Muscle of back (tissue), 13 donors: ENCODE measurements at places on chromosomes 16 and 17.

GRCh38 chr17:71460943-71461342 is 659.9 kb upstream of the SOX9 start:
- no peak for DNase-seq

DNA sequence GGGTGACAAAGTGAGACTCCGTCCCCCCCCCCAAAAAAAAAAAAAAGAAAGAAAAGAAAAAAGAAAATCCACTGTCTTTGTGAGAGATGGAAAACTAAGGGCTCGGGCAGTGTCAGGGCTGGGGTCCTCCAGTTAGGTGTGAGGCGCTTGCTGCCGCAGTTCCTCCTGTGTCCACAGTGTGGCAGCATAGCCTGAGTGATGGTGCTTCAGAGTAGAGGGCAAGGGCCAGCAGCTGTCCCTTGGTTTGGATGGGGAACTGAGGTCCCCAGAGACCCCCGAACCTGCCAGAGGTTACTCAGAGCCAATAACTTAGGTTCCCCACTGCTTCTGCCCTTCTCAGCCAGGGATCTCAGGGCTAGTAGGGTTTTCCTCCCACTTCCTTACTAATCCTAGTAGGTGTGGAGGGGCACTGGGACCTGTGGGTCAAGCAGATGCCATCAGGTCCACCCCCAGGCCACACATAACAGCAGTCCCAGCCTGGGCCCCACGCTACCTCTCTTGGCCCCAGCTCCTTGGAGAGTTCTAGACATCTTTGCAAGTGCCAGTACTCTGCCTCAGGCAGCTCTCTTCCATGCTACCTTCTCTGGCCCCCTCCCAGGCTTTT is 7.9 kb upstream of the LLGL1 start:
- DNase-seq: peak; percentile 49

- no peak for DNase-seq
Measured at GRCh38 chr17:7439462-7440112, at the start of gene FGF11. TSS of gene FGF11 (plus strand) at chr17:7439512. CDS start at chr17:7439621, 109 bp downstream.

DNA sequence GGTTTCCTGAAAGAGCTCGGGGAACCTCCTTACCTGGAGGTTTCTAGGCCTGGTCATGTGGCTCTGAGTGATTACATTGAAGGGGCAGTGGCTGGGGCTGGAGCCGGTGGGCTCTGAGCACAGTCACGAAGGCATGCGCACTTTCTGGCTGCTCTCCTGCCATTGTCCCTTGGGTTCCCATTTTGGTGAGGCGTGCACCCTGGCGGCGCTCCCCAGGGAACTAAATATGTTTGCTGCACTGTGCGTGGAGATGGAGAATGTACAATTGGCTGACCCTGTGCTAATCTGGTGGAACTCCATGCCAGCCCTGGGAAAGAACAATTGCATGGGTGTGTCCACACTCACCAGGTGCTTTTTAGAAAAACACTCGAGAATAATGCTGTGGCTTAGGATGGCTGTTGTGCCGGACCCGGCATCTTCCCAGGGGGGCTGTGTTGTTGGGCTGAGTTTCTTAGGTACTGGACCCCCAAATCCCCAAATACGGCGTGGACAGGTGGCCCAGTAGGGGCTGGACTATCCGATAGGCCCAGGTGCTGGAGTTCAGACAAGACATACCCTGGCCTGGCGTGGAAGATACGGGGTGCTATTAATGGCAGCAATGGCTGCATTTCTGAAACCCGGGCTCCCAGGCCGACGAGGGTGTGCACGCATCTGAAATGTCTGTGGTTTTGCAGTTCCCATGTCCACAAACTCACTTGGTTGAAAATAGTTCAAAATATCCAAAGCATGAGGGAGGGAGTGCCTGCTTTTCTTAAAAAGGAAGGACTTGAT is 230.5 kb downstream of the SEC14L1 start:
- no peak for DNase-seq

- no peak for DNase-seq
Measured at GRCh38 chr17:59361916-59362810, 30.7 kb downstream of the YPEL2 start.

DNA sequence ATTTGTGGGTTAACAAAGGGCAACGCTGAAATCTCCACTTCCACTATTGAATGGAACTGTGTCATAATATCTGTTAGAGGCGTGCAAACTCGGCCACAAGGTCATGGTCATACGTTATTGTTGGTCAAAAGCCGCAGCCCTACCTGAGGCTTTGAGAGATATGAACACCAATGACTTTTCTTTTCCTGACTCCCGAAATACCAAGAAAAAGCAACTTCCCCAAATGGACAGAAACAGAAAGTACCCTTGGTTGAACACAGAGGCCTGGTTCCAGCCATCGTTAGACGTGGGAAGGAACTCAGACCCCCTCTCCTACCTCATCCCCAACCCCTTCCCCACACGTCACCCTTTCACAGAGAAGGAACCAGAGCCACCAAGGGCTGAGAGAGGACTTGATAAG is 1.4 kb upstream of the PIK3R5 start:
- DNase-seq: no peak

DNA sequence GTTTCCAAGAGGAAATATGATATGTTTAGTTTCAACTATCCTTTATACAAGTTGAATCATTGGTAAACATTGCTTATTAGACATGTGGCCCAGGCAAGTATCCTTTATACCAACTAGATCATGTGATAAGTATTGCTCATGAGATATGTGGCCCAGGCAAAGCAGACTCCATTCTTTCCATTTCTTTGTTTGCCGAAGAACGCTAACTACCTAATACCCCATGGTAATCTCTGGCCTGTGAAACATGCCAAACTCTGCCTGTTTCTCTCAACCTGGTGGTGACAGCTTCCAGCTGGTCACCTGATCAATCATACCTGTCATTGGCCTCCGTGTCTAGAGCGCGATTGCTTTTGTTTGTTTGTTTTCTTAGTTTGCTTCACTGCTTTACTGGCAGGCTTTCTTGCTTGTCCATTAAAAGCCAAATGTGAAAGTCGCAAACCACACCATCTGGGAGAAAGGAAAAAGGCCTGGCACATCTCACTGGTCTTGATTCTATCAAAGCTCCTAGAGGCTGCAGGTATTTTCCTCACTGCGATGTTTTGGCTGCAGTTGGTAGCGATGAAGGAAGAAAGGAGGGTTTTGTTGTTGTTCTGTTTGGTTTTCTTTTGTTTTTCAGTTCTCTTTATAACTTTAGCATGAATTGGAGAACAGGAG is 686.2 kb downstream of the KCNJ2 start:
- DNase-seq: no peak

DNA sequence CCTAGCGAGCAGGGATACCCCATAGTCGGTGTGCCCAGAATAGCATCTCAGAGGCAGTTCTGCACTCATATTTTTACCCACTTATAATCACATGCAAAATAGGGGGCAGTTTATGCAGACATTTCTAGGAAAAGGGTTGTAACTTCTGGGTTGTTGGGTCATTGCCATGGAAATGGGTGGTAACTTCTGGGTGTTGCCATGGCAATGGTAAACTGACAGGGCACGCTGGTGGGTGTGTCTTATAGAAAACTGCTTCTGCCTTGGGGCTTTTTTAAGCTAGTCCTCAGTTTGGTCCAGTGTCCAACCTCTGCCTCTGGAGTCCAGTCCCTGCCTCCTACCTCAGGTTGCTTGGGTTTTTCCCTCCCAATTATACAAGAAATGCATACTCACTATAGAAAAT is 7.4 kb upstream of the SPAG9 start:
- DNase-seq: peak; percentile 24

DNA sequence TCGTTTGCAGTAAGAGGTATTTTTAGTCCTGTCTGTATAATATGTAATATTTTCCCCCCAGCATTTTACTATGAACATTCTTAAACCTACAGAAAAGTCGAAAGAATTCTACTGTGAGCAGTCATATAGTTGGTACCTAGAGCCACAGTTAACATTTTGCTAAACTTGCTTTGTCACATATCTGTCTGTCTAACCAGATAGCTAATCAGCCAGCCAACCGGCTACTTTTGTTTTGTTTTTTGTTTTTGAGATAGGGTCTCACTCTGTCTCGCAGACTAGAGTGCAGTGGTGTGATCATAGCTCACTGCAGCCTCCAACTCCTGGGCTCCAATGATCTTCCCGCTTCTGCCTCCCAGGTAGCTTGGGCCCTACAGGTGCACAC is 73.3 kb downstream of the ABCC1 start:
- no peak for DNase-seq

DNA sequence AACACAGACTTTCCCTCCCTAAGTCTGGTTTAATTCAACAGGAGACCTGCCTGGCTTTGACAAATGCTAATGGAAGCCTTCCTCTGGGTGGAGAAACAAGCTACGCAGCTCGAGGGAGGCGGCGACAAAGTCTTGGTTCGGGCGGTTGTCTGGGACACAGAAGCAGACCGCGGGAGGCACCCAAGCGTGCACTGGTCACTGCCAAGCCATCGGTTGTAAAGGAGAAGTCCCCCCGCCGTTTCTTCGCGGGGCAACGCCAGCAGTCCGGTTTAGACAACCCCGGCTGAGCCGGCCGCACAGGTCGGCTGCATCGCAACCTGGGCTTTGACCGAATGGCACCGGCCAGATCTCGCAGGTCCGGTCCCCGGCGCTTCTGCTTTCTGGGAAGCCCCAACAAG is 586 bp downstream of the GLYR1 start:
- DNase-seq: peak; percentile 17

GRCh38 chr16:66574081-66574480 is 5.2 kb upstream of the CMTM2 start:
- no peak for DNase-seq

- no peak for DNase-seq
Measured at GRCh38 chr17:70929226-70929625, 759.9 kb downstream of the KCNJ2 start.

DNA sequence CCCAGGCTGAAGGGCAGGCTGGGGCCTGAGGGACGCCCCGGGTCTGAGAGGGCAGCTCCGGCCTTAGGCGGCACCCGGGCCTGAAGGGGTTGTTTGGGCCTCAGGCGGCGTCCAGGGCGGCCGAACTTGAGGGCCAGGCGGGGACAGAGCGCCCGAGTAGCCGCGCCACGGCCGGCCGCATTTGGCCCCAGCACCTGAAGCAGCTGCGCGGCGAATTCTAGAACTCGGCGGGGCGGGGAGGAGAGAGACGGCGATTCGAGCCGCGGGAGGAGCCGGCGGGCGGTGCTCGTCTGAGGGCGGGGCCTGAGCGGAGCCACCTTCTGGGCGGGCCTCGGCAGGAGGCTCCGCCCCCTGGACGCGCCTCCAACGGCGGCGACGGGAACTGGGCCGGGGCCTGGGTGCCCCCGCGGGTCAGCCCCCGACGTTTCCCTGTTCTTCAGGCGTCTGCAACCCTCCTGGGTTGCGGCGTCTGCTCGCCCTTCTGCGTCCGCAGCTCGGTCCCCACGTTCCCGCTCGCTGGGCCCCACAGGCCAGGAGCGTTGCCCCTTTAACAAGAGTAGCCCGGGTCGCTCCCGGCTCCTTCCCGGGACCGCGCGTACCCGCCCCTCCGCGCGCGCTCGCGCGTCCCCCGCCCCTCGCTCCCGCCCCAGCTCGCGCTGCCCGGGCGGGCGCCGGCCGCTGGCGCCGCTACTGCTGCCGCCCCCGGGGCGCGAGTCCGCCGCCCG is at the start of the genes INCA1 and KIF1C:
Gene INCA1 (minus strand): TSS at position 221 of the 725 bp plus-strand sequence. CDS start 3,085 bp downstream, outside the sequence.
Gene KIF1C (plus strand): TSS at position 649 of the 725 bp plus-strand sequence. CDS start 2,297 bp downstream, outside the sequence.
- DNase-seq: peak; percentile 98

- no peak for DNase-seq
Measured at GRCh38 chr16:3171181-3171854, 16.7 kb upstream of the OR1F1 start.

DNA sequence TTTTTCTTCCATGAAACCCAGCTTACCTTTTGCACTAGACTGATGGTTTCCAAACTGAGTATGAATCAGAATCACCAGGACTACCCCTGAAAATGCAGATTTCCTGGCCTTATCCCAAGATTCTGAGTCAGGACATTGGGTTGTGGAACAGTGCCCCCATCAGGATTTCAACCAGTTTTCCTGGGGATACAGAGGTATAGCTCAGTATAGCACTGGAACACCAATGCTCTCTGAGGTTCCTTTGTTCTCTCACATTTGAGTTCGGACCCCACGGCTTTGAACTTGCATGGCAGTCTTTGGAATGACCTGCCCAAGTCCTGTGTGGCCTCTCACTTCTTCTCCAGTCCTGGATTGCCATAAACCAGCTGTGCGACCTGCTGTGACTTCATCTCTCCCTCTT is 12.8 kb upstream of the CCL8 start:
- no peak for DNase-seq

DNA sequence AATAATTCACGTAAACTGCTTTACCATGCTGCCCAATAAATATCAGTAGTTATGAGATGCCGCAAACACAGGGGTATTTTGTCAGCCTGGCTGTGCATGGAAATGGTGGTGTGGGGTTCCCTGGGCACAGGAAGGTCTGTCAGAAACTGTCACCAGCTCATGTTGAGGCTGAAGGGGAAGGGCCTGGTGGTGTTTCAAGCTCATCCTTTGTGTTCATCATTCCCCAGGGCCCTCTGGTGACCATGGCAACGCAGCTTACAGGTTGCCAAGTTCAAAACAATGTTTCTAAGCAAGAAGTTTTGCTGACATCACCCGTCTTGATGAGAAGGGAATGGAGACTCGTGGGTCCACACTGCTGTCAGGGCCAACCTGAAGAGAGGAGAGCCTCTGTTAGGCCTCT is 348.9 kb upstream of the C16orf82 start:
- no peak for DNase-seq

DNA sequence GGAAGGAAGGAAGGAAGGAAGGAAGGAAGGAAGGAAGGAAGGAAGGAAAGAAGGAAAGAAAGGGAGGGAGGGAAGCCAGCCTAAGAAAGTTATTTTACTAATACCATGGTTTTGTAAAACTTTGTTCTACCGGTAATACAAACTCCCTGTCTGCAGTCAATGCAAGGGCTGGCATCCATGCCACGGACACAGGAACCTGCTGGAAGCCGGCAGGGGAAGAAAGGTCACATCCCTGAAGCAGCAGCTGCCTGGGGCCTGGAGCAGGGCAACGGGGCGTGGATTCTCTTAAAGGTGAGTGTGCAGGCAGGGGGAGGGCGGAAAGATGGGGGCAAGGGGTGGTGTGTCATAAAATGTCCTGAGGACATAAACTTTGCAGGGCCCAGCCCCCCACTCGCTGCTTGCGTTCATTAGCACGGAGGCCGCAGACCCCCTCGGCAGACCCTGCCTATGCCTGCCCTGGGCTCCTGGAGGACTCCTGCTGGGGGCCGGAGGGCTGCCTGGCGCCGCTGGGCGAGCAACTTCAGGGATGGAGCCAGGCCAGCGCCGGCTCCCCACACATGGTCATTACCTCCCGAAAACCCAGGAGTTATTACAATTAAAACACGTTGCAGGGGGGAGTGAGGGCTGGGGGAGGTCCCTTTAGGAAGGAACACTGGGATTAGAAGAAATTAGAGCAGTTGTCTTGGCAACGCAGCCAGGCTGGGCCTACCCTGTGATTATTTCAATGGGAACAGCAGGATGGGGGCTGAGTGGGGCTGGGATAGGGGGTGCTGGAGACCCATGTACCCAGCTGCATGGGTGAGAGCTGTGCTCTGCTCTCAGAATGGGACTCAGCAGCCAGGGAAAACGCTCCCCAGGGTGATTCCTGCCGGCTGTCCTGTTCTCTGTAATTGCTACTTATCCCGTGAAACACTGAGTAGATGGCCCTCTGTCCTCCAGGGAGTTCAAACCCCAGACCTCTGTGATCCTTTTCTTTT is 257.9 kb downstream of the SOX9 start:
- no peak for DNase-seq

- DNase-seq: no peak
Measured at GRCh38 chr17:8020776-8021564, 17.9 kb upstream of the ALOX15B start.
